ENCODE measurements at places on chromosomes 2 and 18. TPM values are rescaled to one million over a fixed set of nuclear protein-coding genes. Genes with fewer than 3 reads are reported as not detected.

ZNF514 gene
- total RNA-seq: 14.0 TPM

DNA sequence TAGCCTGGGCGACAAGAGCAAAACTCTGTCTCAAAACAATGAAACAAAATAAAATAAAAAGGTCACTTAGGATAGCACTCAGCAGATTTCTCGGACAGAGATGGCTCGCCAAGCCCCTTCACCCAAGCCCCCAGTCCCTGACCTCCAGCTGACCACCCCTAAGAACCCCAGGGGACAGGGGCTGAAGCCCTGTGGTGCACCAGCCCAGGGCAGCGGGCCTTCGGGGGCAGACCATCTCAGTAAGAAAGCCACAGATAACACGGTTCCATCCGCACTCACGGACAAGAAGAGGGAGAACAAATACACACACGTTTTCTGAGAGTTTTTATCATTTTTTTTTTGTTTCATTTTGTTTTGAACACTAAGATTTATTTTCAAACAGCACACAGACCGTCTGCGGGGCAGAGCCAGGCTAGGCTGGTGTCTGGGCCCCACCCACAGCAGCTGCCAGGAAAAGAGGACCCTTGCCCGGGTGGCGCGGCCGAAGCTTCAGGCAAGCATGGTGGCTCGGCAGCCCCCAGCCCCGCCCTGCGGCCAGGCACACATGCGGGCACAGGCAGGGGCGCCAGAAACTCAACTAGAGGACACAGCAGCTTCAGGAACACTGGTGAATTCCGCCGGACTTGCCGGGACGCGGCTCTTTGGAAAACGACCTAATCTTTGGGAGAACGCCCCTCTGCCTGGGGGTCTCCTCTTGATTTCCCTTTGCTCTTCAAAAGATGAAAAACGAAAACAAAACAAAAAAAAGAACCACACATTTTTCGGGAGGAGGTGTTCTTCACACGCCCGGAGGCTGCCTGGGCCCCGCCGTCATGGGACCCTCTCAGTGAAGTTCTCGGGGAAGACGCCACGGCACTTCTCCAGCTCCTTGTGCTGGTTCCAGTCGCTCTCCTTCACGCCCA lies 59.0 kb downstream of the BIN1 start:
- no peak overlapping the region for H3K4me3 ChIP-seq
- H3K27ac ChIP-seq: no peak overlapping the region
- DNase-seq: no peak
- peaks cover 3% of the 10 kb centered on the region for H3K36me3 ChIP-seq

GRCh38 chr2:53896864-53897263 lies 37.1 kb upstream of the GPR75 start:
- H3K4me3 ChIP-seq: no peak overlapping the region
- H3K27ac ChIP-seq: no peak overlapping the region
- no peak for DNase-seq
- peaks cover 36% of the 10 kb centered on the region for H3K36me3 ChIP-seq

- H3K27ac ChIP-seq: peak overlapping the region; percentile 95
- peaks cover 43% of the 10 kb centered on the region for H3K4me1 ChIP-seq
- no peak for DNase-seq
Measured at GRCh38 chr2:18559531-18560030, 872 bp downstream of the RDH14 start.

DNA sequence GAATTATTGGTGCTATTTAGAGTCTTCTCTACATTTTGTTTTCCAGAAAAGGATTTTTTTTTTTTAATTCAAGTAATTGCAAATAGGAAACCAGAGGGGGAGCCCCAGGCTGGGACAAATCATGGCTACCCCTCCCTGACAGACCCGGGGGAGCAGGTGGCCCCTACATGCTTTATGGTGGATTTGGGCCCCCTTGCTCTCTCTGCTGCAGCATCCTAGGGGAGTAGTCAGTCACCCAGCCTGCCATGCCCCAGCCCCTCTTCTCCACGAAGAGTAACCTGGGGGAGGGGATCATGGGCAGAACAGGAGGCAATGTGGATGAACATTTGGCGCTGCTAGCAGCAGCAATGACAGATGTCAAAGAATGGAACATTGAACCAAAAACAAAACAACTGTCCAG lies 4.6 kb downstream of the C2orf81 start:
- H3K27ac ChIP-seq: no peak overlapping the region
- peaks cover 5% of the 10 kb centered on the region for H3K27me3 ChIP-seq
- no peaks in the 10 kb centered on the region for H3K36me3 ChIP-seq
- peaks cover 21% of the 10 kb centered on the region for H3K4me1 ChIP-seq
- DNase-seq: peak; percentile 35

DNA sequence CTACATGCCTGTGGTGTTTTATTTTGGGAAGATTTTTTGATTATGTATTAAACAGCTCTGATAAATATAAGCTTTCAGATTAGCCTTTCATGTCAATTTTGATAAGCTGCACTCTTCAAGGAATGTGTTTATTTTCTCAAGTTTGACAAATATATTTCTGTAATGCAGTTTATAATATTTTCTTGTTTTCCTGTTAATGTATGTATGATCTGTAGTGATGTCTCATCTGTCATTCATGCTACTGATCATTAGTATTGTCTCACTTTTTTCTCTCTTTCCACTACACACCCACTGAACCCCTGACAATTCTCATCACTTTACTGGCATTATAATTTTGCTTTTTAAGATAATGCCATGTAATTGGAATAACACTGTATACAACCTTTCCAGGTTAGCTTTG lies 100.9 kb downstream of the TMEM18 start:
- H3K4me3 ChIP-seq: no peak overlapping the region
- DNase-seq: no peak
- no peak overlapping the region for H3K27ac ChIP-seq
- H3K27me3 ChIP-seq: peaks cover 9% of the 10 kb centered on the region
- peaks cover 2% of the 10 kb centered on the region for H3K36me3 ChIP-seq

Data from activated CD8-positive, alpha-beta T cell treated with anti-CD3 and anti-CD28 coated beads for 36 hours (primary cell).